ENCODE measurements at places on chromosomes 16 and 17.
A peak's percentile ranks its signal among the peaks of the same experiment; 100 is the strongest.

DNA sequence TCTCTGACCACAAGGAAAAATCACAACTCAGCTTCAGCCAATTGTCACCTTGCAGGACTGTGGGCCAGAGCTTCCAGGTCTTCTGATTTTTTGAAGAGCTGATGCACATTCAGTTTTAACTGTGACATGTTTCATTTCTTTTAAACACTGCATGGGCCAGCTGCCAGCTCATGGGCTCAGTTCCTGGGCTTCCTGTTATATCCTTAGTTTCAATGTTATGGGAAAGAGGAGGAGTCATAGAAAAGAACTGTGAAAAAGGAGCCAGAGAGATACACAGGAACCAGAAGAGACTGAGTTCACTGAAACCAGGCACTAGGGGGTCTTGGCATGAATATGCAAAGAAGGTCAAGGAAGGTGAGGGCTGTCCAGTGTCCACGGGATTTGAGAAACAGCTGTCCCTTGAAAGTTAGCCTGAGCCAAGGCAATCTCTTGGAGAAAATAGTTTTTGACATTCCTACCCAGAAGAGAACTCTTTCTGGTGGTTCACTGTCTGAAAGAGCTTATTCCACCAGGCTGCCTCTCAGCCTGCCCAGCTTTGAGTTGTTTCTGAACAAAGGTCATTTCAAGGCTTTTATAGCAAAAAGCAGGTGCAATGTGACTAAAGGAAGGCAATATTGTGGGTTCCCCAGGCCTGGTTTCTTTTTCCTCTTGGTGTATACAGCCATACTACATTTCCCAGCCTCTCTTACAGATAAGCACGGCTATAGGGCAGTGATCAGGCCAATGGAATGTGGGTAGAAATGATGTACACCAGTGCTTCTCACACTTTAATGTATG is 10.5 kb downstream of the PDILT start:
- no peak for DNase-seq

GRCh38 chr16:4370570-4371356 is 885 bp upstream of the VASN start:
- DNase-seq: no peak

GRCh38 chr17:5565808-5566207 is 18.5 kb downstream of the NLRP1 start:
- DNase-seq: no peak

DNA sequence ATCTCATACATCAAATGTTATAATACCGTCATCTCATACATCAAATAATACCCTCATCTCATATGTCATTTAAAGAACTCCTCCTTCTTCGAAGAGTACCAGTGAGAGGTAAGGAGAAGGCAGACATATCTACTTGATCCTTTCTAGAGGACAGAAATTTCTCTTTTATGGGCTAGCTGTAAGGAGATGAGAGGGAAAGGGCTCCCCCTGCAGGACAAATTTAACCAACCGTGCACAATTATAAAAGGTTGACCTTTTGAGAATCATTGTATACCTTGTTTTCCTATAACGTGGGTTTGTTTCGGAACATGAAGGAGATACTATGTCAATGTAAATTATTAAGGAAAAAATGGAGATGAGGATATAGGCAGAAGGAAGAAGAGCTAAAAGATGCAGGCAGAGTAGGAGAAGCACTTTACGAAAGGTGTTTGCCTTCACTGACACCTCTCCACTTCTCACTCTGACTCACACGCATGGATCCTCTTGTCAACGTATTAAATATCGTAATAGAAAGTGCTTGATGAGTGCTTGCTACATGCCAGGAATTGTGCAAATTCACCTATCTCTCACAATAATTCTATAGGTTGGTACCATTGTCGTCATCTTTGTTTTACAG is 465.9 kb upstream of the ERCC4 start:
- no peak for DNase-seq

DNA sequence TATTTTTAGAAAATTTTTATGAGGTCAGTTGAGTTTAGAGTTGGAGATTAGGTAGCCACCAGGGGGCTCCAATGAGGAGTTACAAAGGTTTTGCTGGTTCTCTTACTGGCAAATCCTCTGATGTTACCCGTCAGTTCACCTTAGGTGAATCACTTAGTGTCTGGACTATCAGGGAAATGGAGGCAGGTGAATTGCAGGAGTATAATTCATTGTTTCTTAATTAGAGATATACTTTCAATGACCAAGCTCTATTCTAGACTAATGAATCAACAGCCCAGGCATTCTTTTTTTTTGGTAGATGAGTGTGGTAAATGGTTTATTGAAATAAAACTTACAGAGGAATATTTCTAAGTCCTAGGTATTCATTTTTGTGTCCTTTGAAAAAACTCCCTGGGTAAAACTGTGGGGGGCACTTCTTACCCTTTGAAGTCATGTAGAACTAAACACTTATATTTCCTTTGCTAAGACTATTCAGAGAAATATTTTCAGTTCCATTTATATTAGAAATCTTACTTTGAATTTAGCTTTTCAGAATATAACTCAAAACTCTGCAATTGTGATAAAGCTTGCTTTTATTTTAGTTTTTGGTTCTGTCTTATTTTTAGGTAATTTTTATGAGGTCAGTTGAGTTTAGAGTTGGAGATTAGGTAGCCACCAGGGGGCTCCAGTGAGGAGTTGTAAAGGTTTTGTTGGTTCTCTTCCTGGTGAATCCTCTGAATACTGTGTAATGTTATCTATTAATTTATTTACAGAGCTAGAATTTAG is 17.7 kb downstream of the PSMD11 start:
- peak; percentile 45 for DNase-seq

DNA sequence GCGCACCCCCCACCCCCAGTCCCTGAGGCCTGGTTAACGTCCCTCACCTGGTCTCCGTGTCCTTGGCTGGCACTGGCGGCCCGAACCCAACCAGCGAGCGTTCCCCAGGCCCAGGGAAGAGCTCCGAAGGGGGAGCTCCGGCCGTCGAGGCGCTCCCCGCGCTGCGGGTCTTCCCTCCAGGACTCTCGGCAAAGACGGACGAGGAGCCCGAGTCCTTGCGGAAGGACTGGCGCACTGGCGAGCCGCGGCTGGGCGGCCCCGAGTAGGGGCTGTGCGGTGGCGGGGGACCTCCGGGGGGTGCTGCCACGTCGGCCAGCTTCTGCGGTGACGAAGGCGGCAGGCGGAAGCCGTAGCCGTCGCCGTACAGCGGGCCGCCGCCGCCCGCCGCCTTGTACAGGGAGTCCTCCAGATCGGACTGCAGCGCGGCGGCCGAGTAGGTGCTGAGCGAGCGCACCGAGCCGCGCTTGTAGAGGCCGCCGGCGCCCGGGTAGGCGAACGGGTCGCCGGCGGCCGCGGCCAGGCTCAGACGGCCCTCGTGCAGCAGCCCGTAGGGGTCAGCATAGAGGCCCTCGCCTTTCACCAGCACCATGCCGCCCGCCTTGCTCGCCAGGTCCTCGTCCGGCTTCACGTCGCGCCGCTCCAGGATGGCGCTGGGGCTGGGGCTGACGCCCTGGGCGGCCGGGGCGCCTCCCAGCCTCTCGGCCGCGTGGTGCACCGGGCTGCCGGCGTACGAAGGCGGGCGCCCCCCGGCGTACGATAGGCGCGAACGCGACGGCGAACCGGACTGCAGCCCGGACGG is 44.1 kb downstream of the SRCIN1 start:
- no peak for DNase-seq

- no peak for DNase-seq
Measured at GRCh38 chr16:66261826-66262225, 104.7 kb upstream of the CDH5 start.

- DNase-seq: no peak
Measured at GRCh38 chr17:45764479-45764878, 19.6 kb upstream of the CRHR1 start.

DNA sequence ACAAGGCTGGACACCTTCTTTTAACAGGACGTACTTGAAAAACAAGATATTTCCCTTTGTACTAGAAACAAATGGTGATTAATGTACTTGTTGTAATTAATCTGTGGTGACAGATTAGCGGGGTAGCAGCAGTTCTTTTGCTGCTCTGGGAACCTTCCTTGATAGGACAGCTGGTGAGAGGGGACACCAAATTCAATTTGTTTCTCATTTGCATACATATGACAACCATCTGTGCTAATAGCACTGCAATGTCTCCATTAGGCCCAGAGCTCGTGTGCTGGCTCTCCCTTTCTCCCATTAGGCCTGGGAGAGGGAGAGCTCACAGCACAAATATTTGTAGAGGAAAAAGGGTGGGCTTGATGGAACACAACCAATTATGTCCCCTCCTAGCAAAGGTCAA is 221.0 kb upstream of the HS3ST3A1 start:
- no peak for DNase-seq

DNA sequence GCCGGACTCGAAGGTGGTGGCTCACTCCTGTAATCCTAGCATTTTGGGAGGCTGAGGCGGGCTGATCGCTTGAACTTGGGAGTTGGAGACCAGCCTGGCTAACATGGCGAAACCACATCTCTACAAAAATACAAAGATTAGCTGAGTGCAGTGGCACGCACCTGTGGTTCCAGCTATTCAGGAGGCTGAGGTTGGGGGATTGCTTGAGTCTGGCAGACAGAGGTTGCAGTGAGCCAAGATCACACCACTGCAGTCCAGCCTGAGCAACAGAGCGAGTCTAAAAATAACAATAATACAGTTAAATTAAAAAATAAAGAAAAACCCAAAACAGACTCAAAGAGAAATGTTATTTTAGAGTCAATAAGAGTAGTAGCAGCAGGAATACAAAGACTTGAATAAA is 29.7 kb upstream of the ABCA5 start:
- DNase-seq: no peak

DNA sequence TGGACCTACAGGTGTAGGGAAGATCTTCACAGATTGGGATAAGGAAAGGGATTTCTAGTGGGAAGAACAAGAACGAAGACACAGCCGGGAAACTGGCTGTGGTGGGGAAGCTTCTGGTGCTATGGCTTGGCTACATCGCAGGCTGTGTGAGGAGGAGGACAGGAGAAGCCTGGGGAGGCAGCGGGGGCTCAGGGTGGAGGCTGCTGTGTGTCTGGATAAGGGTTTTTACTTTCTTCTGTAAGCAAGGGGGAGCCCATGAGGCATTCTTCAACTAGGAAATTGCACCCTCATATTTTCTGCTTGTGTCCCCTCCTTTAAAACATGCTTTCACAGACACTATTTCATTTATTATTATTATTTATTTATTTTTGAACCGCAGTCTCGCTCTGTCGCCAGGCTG is 2.9 kb upstream of the RHBDF2 start:
- DNase-seq: no peak

GRCh38 chr17:12398441-12399051 is 267.1 kb upstream of the MYOCD start:
- no peak for DNase-seq

- no peak for DNase-seq
Measured at GRCh38 chr17:11506635-11507034, 91.6 kb upstream of the DNAH9 start.

GRCh38 chr17:57678393-57678792 is 66.7 kb downstream of the CCDC182 start:
- DNase-seq: no peak

DNA sequence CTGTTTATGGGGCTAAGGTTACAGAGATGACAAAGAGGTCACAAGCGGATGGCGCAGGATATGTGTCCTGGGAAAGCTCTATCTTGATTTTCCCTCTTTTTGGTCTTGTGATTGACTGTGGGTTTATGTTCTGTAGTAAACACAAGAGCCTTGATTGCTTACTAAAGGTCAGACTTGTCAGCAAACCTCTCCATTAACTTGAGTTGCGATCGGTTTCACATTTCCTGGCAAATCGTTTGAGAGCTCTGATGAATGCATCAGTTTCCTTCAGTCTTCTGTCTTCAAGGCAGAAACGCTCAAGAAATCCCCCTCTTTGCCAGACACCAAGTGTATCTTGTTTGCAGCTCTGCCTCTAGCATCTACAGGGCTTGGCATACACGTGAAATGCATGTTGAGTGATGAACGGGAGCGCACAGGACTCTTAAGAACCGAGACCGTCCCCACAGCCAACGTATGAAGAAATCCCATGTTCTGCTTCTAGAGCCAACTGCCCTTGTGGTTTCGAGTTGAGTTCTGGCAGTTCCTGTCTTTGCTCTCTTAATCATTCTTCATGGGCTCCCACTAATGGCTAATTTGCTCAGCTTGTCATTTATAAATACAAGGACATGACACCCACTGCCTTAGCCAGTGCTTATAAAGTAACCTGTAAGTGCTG is 143.3 kb downstream of the PITPNC1 start:
- DNase-seq: no peak

DNA sequence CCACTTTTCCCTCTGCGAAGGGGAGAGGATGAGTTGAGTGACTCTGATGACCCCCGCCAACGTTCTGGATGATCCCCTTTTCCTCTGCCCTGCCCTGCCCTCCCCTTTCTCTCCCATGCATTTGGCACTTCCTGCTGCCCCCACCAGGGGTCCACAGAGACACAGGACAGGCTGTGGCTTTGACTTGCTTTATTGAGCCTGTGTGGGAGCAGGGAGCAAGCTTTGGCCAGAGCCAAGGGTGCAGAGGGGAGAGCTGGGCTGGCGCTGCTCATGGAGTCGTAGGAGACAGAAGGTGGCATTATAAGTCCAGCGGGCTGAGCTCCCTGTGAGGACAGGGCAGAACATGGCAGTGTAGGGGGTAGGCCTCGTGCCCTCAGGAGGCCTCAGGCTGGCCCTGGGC is 1.6 kb downstream of the PPY start:
- DNase-seq: no peak

DNA sequence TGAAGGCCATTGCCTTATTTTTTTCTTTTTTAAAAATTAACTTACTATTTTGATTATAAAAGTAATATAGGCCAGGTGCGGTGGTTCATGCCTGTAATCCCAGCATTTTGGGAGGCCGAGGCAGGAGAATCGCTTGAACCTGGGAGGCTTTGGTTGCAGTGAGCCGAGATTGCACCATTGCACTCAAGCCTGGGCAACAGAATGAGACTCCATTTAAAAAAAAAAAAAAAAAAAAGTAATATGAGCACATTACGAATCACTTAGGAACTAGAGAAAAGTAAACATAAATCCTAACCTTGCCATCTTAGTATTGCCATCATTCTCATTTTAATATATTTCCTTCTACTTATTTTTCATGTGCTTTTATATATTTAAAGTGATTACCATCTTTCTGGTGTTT is 12.9 kb upstream of the TACO1 start:
- no peak for DNase-seq

GRCh38 chr16:17773698-17774101 is 302.9 kb upstream of the XYLT1 start:
- DNase-seq: no peak

DNA sequence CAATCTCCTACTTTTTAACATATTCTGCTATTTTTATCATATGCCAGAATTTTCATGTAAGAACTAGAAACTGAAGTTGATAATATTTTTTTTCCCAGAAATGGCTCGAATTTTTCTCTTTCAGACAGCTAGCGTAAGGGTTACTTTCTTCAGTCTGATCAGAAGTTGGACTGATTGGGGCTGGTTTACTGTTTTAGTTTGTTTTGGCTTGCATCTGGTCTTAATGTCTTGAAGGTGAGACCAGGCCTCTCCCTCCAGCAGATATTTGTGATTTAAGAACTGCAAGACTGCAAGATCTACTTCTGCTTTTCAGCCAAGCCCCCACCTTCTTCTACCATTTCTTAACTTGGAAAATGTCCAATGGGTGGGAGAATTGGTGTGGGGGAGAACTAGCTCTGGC is 266.4 kb downstream of the HAPSTR1 start:
- no peak for DNase-seq
